ENCODE measurements at places on chromosomes 3 and 15. TPM values are rescaled to one million over a fixed set of nuclear protein-coding genes. Genes with fewer than 3 reads are reported as not detected.

GRCh38 chr15:38226608-38227266 is 25.9 kb upstream of the SPRED1 start:
- peak; percentile 15 for DNase-seq

GRCh38 chr3:105334138-105334882 is 32.4 kb upstream of the ALCAM start:
- DNase-seq = no peak

GRCh38 chr3:193971261-193971751 is 164.6 kb upstream of the HES1 start:
- DNase-seq = peak; percentile 57

DNA sequence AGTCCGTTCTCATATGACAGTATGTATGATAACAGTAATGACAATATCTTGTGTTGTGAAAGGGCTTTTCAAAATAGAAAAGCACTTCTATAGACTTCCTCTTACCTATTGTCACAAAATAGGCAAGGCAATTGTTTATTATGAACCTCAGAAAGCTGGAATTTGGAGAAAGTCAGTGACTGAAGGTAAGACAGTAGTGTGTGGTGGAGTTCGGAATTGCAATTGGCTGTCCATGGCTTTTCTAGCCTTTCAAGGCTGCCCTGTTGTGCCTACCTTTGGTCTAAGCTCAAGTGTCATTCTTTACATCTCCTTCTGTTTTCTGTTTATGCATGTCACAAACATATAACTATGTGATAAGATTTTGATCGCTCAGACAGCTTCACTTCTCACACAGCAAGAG is 219.3 kb upstream of the NR2E3 start:
- no peak for DNase-seq

- peak; percentile 18 for DNase-seq
These were observed 17.1 kb upstream of the GCNT3 start for GRCh38 chr15:59594493-59594942.

DNA sequence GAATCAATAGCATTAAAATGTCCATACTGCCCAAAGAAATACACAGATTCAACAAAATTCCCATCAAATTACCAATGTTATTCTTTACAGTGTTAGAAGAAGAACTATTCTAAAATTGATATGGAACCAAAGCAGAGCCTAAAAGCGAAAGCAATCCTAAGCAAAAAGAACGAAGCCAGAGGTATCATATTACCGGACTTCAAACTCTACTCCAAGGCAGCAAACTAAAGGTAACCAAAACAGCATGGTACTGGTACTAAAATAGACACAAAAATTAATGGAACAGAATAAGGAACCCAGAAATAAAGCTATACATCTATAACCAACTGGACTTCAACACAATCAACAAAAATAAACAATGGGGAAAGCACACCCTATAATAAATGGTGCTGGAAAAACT is 167.5 kb downstream of the ADAMTS9 start:
- DNase-seq = no peak

GRCh38 chr3:132134611-132135010 is 99.8 kb upstream of the CPNE4 start:
- peak; percentile 73 for DNase-seq

DNA sequence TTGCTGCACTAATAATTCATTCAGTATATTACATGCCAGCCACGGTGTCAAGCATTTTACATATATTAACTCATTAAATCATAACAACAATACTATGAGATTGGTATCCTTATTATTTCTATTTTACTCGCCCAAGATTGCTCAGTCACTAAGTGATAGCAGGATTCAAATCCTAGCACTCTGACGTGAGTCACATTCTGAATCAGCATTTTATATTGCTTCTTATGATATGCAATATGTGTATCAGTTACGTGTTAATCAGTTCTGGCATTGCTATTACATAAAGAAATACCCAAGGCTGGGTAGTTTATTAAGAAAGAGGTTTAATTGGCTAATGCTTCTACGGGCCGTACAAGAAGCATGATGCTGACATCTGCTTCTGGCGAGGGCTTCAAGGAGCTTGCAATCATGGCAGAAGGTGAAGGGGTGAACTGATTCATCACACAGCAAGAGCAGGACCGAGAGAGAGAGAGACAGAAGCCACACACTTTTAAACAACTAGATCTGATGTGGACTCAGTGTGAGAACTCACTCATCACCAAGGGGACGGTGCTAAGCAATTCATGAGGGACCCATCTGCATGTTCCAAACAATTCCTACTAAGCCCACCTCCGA is 166.5 kb upstream of the TMCO5A start:
- no peak for DNase-seq

GRCh38 chr3:164194842-164195241 is 883.5 kb downstream of the SI start:
- no peak for DNase-seq

- no peak for DNase-seq
These were observed 21.3 kb upstream of the RAD18 start for GRCh38 chr3:8984526-8984925.

TFRC gene
- total RNA-seq = 59.5 TPM

VILL gene
- 4.4 TPM for total RNA-seq

GPR62 gene
- total RNA-seq = not detected

UACA gene
- total RNA-seq = 51.6 TPM

Data from MG63 (cell line).